Naive thymus-derived CD8-positive, alpha-beta T cell (primary cell): ENCODE measurements at places on chromosomes 13 and 19. TPM values are rescaled to one million over a fixed set of nuclear protein-coding genes. Genes with fewer than 3 reads are reported as not detected.

LMTK3 gene
- total RNA-seq: 21.4 TPM

KLK14 gene
- total RNA-seq: 1.5 TPM

NOTCH3 gene
- 0.05 TPM for total RNA-seq

DPRX gene
- not detected for total RNA-seq

TPTE2 gene
- total RNA-seq: 0.31 TPM

CBY2 gene
- total RNA-seq: not detected

URAD gene
- not detected for total RNA-seq

NBEA gene
- 7.2 TPM for total RNA-seq

ANKLE1 gene
- 2.1 TPM for total RNA-seq
